ENCODE measurements at places on chromosomes 4 and X. TPM values are rescaled to one million over a fixed set of nuclear protein-coding genes. Genes with fewer than 3 reads are reported as not detected.

GABRG1 gene
- not detected for polyA plus RNA-seq

CYLC1 gene
- polyA plus RNA-seq = not detected

DNA sequence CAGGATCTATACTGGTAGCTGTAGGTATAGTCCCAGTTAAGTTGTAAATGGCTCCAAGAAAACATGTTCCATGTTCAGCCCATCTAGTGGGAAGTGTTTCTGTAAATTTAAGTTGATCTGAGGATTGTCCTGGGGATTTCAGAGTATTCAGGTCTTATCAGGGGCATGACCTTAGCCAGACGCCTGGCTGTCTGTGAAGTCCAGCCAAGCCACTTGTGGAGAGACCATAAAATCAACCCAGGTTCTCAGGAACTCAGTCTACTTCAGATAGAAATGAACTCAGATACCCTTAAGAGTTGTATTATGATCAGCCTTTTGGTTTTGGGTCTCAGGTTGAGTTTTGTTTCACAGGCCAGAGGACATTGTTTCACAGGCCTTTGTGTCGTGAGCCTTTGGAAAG lies 95.9 kb downstream of the EGF start:
- DNase-seq = no peak

DNA sequence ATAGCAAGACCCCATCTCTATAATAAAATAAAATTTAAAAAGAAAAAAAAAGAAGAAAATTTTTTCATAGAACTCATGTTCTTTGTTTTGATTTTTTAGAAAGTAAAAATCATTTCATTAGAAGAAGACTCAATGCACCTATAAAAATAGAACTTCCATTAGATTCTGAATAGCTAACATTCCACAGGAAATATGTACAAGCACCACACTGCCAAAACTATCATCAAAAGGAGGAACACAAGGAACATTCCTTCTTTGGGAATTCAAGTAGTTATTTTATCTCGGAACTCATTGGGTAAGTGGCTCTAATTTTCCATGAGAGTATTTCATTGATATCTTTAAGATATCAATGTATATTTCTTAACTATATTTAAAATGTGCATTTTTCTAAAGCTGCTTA lies 157.6 kb downstream of the CAMK2D start:
- DNase-seq = no peak

- DNase-seq = no peak
Observed at GRCh38 chrX:149650162-149650561, 18.6 kb upstream of the TMEM185A start.

DNA sequence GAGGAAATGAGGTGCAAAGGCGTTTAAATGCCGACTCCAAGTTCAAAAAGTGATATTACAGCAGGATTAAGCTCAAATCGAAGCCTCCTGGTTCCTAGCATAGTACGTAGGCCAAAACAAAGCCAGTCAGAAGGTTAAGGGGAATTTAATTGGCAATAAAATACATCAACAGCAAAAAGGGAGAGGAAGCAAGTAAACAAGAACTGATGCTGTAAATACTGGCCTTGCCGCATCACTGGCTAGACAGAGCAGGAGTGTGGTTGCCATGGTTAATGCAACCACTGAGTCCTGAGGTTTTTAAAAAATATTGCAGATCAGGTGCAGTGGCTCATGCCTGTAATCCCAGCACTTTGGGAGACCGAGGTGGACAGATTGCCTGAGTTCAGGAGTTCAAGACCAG lies 63.2 kb upstream of the FBXW7 start:
- no peak for DNase-seq

All from forelimb muscle (tissue), 1 donor.